ENCODE measurements at places on chromosomes 3 and 15. TPM values are rescaled to one million over a fixed set of nuclear protein-coding genes. Genes with fewer than 3 reads are reported as not detected.

PEAK1 gene
- polyA plus RNA-seq, result 49.1 TPM

- DNase-seq, result no peak
These were observed 47.9 kb downstream of the SEMA3G start for GRCh38 chr3:52396907-52397591.

- no peak for DNase-seq
These were observed 192.6 kb upstream of the PROK2 start for GRCh38 chr3:71977525-71977924.

DNA sequence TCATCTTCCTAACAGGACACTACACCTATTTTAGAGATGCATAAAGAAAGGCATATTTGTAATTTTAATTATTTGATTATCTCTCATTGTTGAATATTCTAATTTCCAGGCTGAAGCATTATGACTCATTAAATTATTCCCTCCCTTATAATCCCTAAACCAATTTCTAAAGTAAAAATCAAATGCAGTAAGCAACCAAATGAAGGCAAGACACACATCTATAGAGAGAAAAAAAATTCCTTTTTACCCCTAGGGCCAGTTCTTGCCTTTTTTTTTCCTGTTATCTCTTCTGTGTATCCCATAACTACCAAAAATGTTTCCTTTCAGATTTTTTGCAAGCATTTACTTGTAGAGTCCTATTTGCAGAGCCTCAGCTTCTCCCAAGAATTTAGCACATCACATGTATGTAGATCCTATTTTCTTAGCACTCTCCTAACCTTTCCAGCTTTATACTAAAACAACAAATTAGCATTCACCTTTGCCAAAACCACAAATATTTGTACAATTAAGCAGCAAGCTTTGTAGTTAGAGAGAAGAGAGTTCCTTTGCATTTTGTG, 177.9 kb downstream of the SATB1 start:
- DNase-seq, result no peak

- DNase-seq, result no peak
These were observed 131.6 kb downstream of the LEKR1 start for GRCh38 chr3:156957715-156958114.

GRCh38 chr15:72737061-72737460, 46.5 kb downstream of the ADPGK start:
- no peak for DNase-seq

DNA sequence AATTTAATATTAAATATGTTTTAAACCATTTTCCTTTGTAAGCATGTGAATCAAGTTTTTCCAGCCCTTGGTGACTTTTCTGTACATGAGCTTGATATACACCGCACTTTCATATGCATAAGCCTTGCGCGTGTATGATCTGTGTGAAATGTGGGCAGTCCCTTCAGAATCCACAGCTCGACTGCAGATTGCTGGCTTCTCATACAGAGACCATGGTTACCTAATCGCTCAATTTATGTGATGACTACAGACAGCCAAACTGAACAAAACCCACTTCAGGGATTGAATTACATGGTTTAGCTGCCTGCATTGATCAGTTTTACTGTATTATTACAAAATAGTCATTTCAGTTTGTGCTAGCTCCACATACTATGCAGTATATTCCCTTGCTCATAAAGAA, 212.3 kb upstream of the NECTIN3 start:
- no peak for DNase-seq

GRCh38 chr3:113117511-113118234, 93.7 kb upstream of the BOC start:
- peak; percentile 45 for DNase-seq

DNA sequence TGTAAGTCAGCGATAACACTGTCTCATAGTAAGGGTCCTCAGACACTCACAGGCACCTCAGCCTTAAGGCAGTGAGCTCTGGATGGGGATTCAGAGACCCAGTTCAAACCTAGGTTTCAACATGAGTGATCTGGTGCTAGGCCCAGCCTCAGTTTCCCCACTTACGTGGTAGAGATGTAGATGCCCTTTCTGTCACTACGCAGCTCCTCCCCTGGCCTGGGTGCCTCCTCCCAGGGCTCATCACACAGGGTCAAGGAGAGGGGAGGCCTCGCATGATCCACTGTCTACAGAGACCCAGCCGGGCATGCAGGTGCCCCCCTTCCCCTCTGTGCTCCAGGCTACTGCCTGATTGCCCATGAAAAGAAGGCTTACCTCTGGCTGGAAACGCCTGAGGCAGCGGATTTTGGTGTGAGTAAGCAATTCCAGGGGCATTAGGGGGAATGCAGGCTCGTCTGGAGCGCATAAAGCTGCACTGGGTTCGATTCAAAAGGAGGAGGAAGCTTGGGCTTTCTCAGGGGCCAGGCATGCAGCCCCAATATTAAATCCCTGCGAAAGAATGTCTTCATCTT, 69.8 kb upstream of the ANKRD34C start:
- no peak for DNase-seq

DNA sequence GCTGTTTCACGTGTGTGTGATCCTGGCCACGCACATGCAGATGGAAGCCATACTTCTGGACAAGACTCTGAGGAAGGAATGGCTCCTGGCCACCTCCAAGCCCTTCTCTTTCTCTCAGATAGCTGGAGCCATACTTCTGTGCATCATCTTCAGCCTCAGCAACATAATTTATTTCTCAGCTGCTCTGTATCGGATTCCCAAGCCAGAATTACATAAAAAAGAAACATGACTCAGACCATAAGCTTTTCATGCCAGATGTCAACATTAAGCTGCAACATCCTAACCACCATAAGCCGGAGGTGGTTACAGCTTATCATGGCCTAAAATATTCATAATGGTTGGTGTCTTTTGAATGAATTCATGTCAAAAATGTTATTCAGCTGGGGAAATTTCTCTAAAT, 10.6 kb upstream of the KIF23 start:
- DNase-seq, result peak; percentile 83

GRCh38 chr3:44284949-44285348, 43.3 kb downstream of the TOPAZ1 start:
- DNase-seq, result no peak

- no peak for DNase-seq
These were observed 510 bp upstream of the GOLGB1 start for GRCh38 chr3:121750087-121750415.

GRCh38 chr15:55248895-55249294, 40.7 kb downstream of the RAB27A start:
- DNase-seq, result no peak

- DNase-seq, result no peak
These were observed 1.6 kb downstream of the WDR72 start for GRCh38 chr15:53757906-53758305.
